ENCODE measurements at places on chromosomes 5 and 9.

GRCh38 chr5:1110307-1111240, 1.3 kb downstream of the SLC12A7 start:
- DNase-seq = no peak

- DNase-seq = no peak
Observed at GRCh38 chr5:164433106-164433870, 927.9 kb downstream of the MAT2B start.

DNA sequence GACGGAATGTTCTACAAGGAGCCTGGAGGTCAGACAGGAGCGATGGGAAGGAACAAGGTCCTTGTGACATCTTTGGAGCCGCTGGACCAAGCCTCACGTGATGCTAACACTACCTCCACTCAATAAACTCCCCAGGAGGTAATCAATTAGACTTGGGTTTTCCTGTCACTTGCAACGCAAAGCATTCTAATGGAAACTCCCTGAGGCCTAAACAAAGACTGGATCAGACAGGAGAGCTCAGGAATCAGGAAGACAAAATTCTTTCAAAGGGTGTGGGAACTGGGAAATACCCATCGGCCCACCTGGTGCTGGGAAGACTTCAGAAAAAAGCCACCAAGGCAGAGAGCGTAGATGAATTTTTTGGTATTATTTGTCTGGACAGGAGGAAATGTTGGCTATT, 22.3 kb upstream of the UNC5A start:
- DNase-seq = no peak

- no peak for DNase-seq
Observed at GRCh38 chr9:94996641-94997040, 270.1 kb downstream of the AOPEP start.

GRCh38 chr9:137222190-137223077, at the start of gene RNF208:
TSS of gene RNF208 (minus strand) at chr9:137222240. CDS start at chr9:137221212, 1,028 bp downstream.
- DNase-seq = no peak

- no peak for DNase-seq
Observed at GRCh38 chr5:74596927-74597326, 43.6 kb downstream of the ENC1 start.

GRCh38 chr5:176732736-176733405, 77.5 kb upstream of the UNC5A start:
- DNase-seq = no peak

DNA sequence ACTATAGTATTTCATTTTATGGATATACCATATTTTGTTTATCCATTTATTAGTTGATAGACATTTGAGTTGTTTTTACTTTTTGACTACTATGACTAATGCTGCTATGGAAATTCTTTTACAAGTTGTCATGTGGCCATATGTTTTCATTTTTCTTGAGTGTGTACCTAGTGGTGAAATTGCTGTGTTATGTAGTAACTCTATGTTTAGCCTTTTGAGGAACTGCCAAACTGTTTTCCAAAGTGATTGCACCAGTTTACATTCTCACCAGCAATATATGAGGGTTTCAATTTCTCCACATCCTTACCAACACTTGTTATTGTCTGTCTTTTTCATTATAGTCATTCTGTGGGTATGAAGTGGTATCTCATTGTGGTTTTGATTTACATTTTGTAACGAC, 75.4 kb downstream of the GRIA1 start:
- DNase-seq = no peak

DNA sequence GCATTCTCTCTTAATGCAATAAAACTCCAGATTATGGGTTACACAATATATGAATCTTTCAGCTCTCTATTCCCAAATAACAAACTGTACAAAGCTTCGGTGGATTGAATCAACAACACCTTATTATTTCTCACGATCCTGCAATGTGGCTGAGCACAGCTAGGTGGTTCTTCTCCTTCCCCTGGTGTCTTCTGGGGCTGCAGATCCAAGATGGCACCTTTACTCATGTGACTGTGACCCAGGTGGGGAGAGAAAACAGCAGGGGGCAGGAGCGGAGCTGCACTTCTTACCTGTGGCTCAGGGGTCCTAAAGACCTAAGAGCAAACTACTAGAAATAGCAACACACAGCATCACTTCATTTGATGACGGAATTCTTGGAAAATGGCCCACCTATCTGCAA, 233.1 kb downstream of the IRX1 start:
- DNase-seq = no peak

DNA sequence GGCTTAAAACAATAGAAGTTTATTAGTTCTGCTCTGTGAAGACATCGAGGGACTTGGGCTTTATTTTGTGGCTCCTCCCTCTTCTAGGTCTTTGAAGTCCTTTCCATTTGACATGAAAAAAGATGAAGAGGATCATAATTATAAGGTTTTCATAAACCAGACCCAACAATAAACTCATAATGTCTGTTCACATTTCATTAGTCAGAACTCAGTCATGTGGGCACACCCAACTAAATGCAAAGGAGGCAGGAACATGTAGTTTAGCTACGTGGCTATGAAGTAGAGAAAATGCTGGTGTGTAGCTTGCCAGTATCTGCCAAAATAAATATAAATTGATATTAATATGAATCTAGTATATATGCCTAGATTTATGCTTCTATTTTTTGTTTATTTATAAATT, 393.9 kb upstream of the C9orf72 start:
- DNase-seq = no peak

- no peak for DNase-seq
Observed at GRCh38 chr5:125262782-125263181, 516.3 kb upstream of the ZNF608 start.

- no peak for DNase-seq
Observed at GRCh38 chr5:24904981-24905517, 260.3 kb upstream of the CDH10 start.

GRCh38 chr5:87361031-87361445, 51.7 kb downstream of the CCNH start:
- no peak for DNase-seq

DNA sequence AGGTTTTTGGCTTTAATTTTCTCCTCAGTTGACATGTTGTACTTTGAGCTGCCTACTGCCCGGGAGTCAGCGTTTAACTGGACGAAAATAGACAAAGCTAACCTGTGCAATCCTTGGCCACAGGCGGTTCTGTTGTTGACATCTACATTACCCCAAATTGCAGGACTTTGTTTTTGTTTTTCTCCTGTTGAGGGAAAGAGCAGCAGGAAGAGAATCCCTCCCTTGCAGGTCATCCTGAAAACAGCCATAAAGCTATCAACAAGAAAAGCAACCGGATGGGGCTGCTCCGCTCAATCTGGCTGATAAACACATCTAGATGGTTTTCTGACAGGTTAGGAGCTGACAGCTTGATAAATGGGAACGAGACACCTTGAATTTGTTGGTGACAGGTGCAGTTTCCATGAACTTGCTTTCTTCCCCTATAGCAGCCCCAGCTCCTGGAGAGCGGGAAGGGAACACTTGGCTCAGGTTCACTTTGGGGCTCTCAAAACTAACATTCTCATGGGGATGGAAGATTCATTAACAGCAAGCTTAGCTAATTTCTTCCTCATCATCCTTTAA, 331.5 kb downstream of the SLIT3 start:
- DNase-seq = no peak

DNA sequence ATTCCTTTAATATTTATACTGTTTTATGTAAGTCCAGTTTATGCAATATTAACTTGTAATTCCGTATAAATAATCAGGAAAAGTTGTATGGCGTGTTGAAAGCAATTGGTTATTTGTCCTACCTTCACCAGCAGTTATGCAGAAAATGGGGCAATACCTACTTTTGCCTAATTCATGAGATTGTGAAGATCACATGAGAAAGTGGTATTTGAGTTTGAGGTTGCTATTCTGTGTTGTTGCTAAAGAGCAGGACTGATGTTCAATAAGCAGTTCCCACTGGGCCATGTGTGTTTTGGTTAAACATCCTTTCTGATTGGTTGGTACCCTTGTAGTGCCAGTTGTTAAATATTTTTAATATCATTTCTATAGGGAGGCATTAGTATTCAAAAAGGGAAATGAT, 3.2 kb downstream of the TGFBR1 start:
- DNase-seq = no peak

- no peak for DNase-seq
Observed at GRCh38 chr5:179530069-179530998, 20.0 kb upstream of the RUFY1 start.

DNA sequence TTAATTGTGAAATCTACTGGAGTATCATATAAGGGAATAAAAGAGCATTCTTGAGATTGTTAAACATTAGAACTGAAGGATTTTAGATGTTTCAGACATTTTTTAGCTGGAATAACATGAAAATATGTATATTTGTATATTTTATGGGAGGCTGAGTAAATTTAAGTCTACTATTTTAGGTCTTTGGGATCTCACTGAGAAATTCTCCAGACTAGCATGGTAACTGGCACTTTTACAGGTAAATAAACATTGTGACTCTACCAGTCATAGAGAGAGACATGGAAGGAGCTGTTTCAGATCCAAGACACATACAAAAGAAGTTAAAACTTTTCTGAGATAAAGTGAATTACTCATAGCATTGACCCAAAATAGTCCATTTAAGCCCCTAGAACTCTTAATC, 59.4 kb downstream of the NDUFAF2 start:
- DNase-seq = no peak

DNA sequence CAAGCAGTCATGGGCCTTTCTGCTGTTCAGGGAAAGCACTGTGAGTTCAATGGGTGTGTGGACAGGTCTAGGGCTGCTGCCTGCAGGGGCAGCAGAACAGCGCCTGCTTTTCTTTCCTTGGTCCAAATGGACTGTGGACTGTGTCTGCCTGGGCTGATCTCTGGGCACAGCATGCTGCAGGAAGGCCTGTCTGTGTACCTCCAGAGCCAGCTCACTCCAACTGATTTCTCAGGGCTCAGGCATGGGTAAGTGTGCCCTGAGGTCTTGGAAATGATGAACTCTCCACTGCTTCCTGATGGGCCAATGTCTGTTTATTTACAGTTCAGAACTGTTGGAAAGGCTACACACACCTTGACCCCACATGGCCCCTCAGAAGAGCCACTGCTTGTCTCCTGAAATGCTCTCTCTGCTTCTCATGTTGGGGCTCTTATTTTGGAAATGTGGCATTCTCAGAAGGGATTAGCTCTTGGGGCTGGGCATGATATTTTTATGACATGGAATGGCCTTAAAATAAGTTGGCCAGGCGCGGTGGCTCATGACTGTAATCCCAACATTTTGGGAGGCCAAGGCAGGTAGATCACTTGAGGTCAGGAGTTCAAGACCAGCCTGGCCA, 27.0 kb downstream of the SLC22A4 start:
- DNase-seq = no peak

DNA sequence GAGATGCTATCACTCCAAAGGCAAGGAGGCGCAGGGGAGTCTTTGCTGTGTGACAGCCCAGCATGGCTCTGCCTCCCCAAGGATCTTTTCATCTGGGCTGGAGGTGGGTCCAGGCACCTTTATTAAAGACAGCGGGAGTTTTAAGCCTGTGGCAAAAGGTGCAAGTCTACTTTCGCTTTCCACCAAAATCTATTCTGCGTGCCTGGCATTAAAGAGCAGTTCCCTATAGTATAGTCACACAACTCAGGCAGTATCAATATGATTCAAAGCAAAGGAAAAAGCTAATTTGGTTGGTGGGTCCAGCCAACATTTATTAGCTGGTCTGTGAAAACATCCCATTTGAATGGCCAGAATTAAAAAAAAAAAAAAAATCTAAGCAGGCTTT, 398.7 kb downstream of the EBF1 start:
- DNase-seq = no peak

DNA sequence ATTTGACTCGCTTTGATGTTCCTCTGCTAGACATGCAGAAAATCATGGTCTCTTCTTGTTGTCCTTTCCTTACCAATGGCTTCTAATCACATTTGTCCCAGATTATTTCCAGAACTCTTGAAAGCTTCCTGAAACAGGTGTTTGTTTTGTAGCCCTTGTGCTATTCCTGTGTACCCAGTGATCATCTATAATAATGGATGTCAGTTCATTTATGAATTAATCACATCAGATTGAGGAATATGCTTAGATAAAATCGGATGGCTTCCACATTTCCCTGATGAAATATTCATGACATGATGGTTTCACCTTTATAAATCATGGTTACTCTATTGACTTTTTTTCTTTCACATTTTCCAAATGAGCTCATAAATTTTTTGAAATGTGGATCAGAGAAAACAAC, 359.0 kb upstream of the DMAC1 start:
- DNase-seq = no peak

GRCh38 chr5:112419164-112419985, at the start of gene EPB41L4A:
TSS of gene EPB41L4A (minus strand) at chr5:112419277. CDS start at chr5:112419039, 238 bp downstream.
- no peak for DNase-seq

- no peak for DNase-seq
Observed at GRCh38 chr5:128279345-128279744, 195.8 kb downstream of the SLC12A2 start.

GRCh38 chr5:172689801-172690200, 48.7 kb downstream of the NEURL1B start:
- DNase-seq = no peak

DNA sequence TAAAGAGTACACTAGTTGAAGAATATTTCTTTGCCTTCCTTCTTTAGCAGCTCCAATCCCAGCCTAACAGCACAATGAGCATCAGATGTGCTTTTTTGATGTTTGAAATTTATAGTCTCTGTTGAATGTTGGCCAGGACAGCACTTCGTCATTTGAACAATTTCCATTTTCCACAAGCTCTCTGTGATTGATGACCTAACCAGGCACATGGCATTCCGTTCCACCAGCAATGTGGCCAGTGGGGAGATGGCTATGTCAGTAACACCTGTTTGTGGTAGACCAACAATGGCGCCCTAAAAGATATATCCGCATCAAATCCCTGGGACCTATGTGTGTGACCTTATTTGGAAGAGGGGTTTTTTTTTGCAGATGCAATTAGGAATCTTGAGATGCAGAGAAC, 66.8 kb downstream of the PALM2AKAP2 start:
- no peak for DNase-seq

GRCh38 chr5:172223901-172224873, 30.2 kb downstream of the EFCAB9 start:
- DNase-seq = no peak

DNA sequence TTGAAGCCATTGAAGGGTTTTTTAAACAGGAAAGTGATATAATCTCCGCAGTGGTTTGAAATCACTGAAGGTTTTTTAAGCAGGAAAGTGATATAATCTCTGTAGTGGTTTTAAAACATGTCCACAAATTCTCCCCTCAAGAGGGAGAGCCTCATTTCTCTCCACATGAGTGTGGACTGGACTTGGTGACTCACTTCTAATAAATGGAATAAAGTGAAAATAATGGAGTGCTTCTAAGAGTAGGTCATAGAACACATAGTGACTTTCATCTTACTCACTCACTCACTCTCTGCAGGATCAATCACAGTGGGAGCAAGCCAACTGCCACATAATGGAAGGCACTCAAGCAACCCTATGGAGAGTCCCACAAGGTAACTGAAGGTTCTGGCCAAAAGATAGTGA, 12.0 kb downstream of the CTNNAL1 start:
- DNase-seq = no peak

- DNase-seq = no peak
Observed at GRCh38 chr9:33445389-33446239, 1.8 kb downstream of the AQP3 start.

DNA sequence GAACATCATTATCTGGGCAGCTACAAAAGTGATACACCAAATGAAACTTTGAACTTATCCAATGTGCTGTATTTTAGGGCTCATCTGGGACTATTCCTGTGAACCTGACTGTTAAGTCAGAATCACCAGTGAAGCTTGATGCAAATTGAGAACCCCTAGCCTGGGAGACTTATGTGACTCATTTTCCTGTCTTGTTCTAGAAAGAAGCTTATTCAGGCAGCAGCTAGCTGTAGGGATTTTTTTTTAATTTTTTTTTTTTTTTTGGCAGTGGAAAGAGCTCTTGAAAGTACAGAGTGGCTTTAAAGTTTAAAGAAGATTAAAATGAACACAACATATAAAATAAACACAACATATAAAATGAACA, 81.1 kb upstream of the TNFAIP8 start:
- DNase-seq = no peak

All from pons (tissue), 1 donor.